ENCODE measurements at places on chromosomes 4 and X.

DNA sequence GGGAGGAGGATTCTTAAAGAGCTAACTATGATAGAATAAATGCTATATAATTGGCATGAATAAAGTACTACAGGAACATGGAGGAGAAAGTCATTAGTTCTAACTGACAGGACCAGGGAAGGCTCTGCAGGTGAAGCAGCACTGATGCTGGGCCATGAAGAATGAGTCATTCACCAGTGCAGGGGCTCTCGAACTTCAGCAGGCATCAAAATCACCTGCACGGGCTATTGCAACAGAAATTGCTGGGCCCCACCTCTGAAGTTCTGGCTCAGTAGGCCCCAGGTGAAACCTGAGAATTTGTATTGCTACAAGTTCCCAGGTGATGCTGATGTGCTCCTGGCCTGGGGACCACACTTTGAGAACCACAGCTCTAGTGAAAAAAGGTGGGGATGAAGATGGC is 33.7 kb downstream of the TMEM150C start:
- no peak for DNase-seq

DNA sequence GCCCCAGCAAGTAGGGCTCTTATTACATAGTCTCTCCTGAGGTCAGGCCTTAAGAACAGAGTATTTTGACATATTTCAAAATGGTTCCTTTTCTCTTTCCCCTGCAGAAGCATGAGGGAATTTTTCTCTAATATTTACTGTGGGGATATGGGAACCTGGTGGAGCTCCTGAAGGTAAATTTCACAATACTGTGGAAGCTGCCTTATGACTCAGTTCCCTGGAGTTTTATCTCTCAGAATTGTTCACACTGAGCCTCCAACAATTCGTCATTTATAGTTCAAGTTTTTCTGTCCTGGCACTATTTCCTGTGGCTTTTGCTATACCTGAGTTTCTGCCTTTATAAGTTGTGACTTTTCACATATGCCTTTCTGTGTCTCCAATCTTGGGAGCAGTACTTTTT is 607.2 kb upstream of the NDST4 start:
- no peak for DNase-seq

- no peak for DNase-seq
Measured at GRCh38 chr4:181950372-181951127, 292.7 kb upstream of the TENM3 start.

- no peak for DNase-seq
Measured at GRCh38 chr4:113582737-113583136, 178.8 kb downstream of the CAMK2D start.

GRCh38 chr4:128525992-128526630 is 238.5 kb upstream of the PGRMC2 start:
- no peak for DNase-seq

DNA sequence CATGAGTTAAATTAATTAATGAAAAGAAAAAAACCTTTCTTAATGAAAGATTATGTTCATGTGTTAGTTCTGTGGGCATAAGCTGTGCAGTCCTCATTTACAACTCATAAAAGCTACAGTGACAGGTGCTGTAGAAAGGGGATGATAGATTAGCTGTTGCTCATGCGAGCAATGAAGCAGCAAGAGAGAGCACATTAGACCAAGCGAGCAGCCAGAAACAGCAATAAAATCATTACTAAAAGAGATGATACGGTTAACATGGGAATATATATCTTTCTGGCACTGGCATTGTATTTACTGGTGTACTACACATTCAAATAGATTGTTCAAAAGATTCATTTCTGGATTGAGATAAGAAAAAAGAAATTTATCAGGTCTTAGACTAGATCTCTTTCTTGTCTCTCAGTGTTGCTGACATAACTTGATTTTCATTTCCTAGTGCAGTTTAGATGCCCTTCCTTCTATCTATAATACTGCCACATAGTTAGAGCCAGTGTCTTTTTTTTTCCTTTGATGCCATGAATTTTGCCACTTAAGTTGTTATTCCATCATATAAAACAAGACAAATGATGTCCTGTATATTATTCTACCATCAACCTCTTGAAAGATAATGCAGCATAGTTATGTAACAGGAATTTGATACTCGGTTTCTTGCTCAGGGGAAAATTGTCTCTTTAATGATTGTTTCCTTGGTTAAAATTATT is 164.6 kb downstream of the BANK1 start:
- peak; percentile 46 for DNase-seq

GRCh38 chr4:7201420-7202305 is 9.3 kb downstream of the SORCS2 start:
- DNase-seq = no peak

- DNase-seq = no peak
Measured at GRCh38 chr4:8909548-8909947, 37.9 kb upstream of the HMX1 start.
